Heart right ventricle (tissue), 16 donors: ENCODE measurements at places on chromosomes 4 and X. TPM values are rescaled to one million over a fixed set of nuclear protein-coding genes. Genes with fewer than 3 reads are reported as not detected.
A peak's percentile ranks its signal among the peaks of the same experiment; 100 is the strongest.

DNA sequence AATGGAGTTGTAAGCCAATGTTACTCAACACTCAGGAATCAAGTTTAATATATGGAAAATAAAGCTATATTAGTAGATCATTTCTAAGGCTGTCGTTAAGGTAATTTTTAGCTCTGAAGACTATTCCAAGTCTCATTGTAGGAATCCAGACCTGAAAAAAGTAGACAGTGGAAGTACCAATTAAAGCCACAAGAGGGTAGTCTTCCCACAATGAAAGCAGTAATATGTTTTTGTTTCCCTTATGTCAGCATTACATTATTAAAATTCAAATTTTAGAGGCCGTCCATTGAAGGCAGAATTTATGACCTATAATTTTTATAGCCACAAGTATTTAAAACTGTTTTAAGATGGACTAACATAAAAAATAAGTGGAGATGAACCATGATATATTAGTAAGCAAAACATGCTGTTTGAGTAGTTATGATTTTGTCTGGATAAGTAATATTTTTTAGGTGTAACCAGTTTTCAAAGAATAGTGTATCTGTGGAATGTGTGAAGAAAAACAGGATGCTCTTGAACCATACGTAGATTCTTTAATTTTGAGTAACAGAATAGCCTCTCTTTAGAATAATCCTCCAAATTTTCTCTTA, 372.6 kb upstream of the TECRL start:
- no peak for DNase-seq

The VCX3B gene
- not detected for total RNA-seq

- DNase-seq = no peak
These were observed 111.6 kb downstream of the BTC start for GRCh38 chr4:74682567-74683359.

The PROM1 gene
- 2.8 TPM for total RNA-seq

DNA sequence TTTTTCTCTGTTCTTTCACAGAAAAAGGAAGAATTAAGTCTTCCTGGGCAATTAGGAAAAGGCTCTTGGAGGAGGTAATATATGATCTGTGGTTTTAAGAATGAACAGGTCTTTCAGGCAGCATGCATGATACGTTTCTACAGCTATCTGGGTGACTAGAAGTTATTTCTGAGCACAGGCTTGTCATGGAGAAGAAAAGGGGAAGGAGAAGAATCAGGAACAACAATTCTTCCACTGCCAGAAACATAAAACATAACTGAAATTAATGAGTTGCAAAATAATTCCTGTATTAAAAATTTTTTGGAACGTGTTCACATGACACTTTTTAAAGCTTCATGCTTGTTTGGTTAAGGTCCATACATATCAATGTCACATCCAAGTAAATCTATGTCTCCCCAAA, 17.7 kb upstream of the STIM2 start:
- DNase-seq = no peak

GRCh38 chrX:18861511-18861910, 122.4 kb downstream of the PHKA2 start:
- DNase-seq = no peak

- DNase-seq = peak; percentile 55
These were observed 723 bp downstream of the WDFY3 start for GRCh38 chr4:84965553-84966381.

- DNase-seq = no peak
These were observed 159.8 kb downstream of the CPEB2 start for GRCh38 chr4:15162046-15162445.

The RBM46 gene
- not detected for total RNA-seq

The VCX gene
- not detected for total RNA-seq

The RBMXL3 gene
- total RNA-seq = not detected

The GRIA2 gene
- 0.51 TPM for total RNA-seq

The MAP7D2 gene
- total RNA-seq = 0.24 TPM

DNA sequence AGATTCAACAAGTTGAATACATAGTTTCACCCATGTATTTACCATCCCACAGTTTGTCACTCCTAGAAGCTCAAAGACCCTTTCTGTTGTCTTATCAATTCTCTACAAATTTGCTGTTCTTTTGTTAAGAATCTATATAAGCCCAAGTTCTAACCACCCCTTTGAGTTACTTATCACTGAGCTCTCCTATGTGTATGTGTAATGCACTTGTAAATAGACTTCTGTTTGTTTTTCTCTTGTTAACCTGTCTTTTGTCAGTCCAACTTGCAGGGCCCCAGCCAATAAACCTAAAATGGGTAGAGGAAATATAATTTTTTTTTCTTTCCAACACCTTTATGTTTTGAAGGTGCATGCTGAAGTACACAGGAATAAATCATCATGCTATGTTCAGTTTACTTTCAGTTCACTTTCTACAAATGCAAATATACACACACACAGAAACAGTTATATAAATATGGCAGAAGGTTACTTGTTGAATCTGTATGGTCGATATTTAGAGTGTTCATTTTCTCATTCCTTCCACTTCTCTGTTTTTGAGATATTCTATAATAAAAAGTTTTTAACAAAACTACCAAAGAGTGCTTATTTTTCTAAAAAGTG, 22.3 kb upstream of the CLOCK start:
- no peak for DNase-seq

DNA sequence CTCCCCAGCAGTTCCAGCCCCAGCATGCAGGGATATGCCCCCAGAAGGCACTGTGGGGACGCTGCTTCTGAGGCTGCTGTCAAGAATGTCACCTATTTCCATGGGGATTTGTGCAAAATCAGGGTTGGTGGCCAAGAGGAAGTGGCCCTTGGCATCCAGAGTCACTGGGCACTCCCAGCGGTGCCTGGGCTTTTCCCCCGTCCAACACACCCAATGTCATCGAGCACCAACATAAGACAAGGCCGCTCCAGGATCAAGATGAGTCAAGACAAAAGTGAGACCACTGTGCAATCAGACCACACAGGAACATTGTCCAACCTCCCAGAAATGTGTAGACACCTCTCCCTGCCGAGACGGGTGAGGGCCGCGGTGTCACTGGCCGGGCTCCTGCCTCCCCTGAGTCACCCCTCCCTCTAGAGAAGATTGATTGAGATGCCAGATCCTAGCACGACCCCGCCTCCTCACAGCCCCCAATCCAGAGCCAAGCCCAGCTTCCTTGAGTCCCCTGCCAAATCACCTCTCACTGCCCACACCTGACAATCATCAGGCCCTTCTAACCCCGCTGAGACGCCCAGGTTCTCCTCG, 194.3 kb downstream of the AFAP1 start:
- DNase-seq = no peak

DNA sequence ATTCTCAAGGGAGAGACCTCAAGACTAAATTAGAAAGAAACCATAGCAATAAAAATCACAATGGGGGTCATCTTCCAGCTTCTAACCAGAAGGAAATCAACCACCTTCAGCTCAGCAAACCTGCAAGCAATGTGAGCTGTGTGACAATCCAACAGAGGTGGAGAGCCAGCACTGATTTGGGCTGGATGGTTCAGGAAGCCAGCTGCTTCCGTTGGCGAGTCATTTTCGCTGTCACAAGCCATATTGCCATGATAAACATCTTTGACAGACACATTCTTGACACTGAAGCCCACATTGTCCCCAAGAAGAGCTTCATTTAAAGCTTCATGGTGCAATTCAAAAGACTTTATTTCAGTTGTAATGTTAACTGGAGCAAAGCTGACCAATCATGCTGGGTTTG, 22.7 kb downstream of the F8A1 start:
- no peak for DNase-seq

GRCh38 chr4:176902710-176903323, 110.1 kb upstream of the VEGFC start:
- DNase-seq = no peak

The EFHC2 gene
- 17.8 TPM for total RNA-seq

GRCh38 chrX:4225086-4225485, 511.6 kb upstream of the PRKX start:
- DNase-seq = no peak

The KLHL13 gene
- total RNA-seq = 9.2 TPM

DNA sequence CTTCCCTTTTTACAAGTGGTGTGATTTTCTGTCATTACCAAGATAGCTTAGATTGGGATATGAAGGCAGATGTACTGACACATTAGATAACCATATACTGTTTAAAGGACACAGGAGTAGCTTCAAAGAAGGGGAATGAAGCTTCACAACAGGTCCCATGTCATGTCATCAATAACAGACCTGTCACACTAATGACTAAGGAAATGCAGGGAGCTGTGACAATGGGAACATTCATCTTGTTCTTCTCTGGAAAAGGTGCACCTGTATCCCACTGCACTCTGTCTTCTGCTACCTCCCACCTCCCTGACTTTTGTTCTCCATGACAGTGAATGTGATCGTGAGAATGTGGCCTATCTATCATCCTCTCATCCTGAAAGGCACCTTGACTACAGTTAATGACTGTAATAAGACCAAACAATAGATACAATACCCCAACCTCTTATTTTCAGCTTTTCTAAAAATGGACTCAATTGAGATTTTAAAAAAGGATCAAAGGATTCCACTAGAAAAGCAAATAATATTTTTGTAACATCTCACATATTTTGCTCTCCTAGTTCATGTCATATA, 472.5 kb downstream of the STPG2 start:
- DNase-seq = no peak

The POLN gene
- 2.8 TPM for total RNA-seq

DNA sequence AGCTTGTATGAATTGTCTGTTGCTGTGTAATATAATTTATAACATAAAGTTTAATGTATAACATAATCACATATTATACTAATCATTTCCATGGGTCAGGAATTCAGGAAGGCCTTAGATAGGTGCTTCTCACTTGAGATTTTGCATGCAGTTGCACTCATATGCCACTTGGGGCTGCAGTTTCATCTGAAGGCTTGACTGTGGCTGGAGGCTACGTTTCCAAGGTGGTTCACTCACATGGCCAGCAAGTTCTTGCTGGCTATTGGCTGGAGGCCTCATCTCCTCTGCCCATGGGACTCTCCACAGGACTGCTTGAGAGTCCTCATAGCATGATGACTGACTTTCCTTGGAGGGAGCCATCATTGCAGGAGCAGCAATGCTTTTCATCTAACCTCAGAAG, 53.4 kb upstream of the STX18 start:
- DNase-seq = no peak

- DNase-seq = no peak
These were observed 190.9 kb upstream of the MAB21L2 start for GRCh38 chr4:150391052-150391451.

The PCDH18 gene
- 4.2 TPM for total RNA-seq

The PCDH10 gene
- total RNA-seq = not detected

The EVC2 gene
- total RNA-seq = 1.1 TPM

DNA sequence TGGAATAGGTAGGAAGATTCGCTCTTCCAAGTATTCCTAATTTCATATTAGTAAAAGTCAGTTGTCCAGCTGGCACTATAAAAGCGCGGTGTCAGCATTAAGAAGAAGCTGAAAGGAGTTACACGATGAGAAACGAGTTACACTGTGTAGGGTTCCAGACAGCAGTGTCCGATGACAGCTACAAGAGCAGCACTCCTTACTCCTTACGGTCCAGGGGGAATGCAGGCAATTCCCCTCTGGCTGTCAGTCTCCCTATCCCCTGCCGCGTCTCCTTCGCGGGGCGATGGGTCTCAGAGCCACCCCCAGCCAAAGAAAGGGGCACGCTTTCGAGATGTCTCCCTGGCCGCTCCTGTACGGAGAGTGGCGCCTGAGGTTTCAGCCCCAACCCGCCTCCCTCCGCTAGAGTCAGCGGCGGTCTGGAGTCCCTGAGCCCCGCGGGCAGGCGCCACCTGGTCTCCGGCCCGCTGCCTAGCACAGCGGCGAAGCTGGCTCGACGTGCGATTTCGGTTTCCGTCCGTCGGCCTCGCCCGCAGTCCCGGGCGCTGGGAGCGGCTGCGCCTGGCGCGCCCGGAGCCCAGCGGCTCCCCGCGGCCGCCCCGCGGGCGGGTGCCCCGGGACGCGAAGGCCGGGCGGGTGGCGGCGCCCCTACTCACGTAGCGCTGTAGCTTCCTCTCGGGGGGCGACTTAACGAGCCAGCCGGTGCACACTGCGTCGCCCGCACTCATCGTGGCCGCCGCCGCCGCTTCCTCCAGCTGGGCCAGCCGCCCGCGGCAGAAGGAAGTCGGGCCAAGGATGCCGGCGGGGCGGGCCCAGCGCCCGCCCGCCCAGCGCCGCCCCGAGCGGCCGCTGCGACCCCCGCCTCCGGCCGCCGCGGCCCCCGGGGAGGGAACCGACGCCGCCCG, at the start of gene GAB3:
Gene GAB3, minus strand, starts transcription at position 777 of the 902 bp plus-strand sequence. Its CDS starts 52 bp downstream, at position 725.
- DNase-seq = peak; percentile 53

GRCh38 chr4:28391877-28392276, 1531.2 kb downstream of the STIM2 start:
- DNase-seq = no peak

The RNF4 gene
- 30.1 TPM for total RNA-seq

DNA sequence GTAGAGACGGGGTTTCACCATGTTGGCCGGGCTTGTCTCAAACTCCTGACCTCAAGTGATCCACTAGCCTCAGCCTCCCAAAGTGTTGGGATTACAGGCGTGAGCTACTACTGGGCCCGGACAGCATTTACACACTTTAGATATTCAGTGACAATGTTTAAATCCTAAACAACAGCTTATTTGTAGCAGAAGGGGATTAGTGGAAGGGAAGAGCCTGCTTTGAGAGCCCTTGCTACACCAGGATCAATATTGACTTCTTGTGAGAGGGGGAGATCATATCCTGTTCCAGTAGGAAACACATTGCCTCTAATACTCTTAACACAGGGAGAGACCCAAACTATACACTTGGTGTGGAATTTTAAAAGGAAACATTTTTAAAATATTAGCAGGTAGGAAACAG, 7.1 kb downstream of the MGST2 start:
- DNase-seq = no peak

- no peak for DNase-seq
These were observed 250.4 kb downstream of the RAB28 start for GRCh38 chr4:13233755-13234154.

The MCF2 gene
- 0.18 TPM for total RNA-seq

GRCh38 chrX:40078489-40079227, 19.1 kb downstream of the BCOR start:
- DNase-seq = no peak

The RAB9B gene
- total RNA-seq = 23.2 TPM

The ASB12 gene
- 0.85 TPM for total RNA-seq

- DNase-seq = peak; percentile 42
These were observed at the start of gene SRPK3 for GRCh38 chrX:153780678-153781427. SRPK3 (plus strand) TSS chrX:153781041; CDS start chrX:153781087, 46 bp downstream.

GRCh38 chr4:9812501-9813340, 31.3 kb downstream of the DRD5 start:
- no peak for DNase-seq

- no peak for DNase-seq
These were observed 107.3 kb upstream of the RAI2 start for GRCh38 chrX:17968367-17968766.

GRCh38 chrX:100635040-100635439, 1.6 kb downstream of the TSPAN6 start:
- no peak for DNase-seq

- DNase-seq = no peak
These were observed 12.6 kb upstream of the GABRE start for GRCh38 chrX:151987108-151987507.

The GATA1 gene
- total RNA-seq = 0.23 TPM
